Uterus (tissue), 4 donors: ENCODE measurements at places on chromosomes 3 and 15. TPM values are rescaled to one million over a fixed set of nuclear protein-coding genes. Genes with fewer than 3 reads are reported as not detected.

- no peaks in the 10 kb centered on the region for H3K36me3 ChIP-seq
- DNase-seq, result no peak
- H3K4me3 ChIP-seq, result no peak overlapping the region
- H3K4me1 ChIP-seq, result no peaks in the 10 kb centered on the region
- H3K27me3 ChIP-seq, result no peaks in the 10 kb centered on the region
These were observed 64.5 kb downstream of the DAPK2 start for GRCh38 chr15:63981596-63982320.

GRCh38 chr3:101433652-101434051 lies 79.4 kb downstream of the SENP7 start:
- no peaks in the 10 kb centered on the region for H3K4me1 ChIP-seq
- no peak overlapping the region for H3K27ac ChIP-seq
- no peak overlapping the region for H3K4me3 ChIP-seq
- no peaks in the 10 kb centered on the region for H3K27me3 ChIP-seq
- no peak for DNase-seq

- no peak overlapping the region for H3K4me3 ChIP-seq
- H3K27ac ChIP-seq, result peak overlapping the region; percentile 94
- DNase-seq, result peak; percentile 39
- no peaks in the 10 kb centered on the region for H3K27me3 ChIP-seq
- H3K36me3 ChIP-seq, result no peaks in the 10 kb centered on the region
These were observed 175.7 kb downstream of the TNIK start for GRCh38 chr3:171284308-171285075.

The FBXL22 gene
- total RNA-seq, result 44.1 TPM

DNA sequence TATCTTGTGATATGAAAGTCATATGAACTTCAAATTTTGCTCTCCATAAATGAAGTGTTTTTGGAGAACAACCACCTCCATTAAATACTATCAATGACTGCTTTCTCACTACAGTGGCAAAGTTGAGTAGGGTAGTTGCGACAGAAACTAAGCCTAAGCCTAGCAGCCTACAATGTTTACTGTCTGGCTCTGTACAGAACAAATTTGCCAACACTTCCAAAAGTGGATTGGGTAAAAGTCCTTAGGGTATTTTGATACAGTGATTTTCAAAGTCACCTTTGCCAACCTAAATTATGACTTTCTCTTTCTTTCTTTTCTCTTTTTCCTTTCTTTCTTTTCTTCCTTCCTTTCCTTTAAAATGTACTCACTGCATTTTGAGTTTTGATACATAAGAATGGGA lies 142.6 kb downstream of the PLCL2 start:
- no peak for DNase-seq
- H3K4me3 ChIP-seq, result no peak overlapping the region
- H3K27me3 ChIP-seq, result no peaks in the 10 kb centered on the region
- H3K36me3 ChIP-seq, result no peaks in the 10 kb centered on the region

DNA sequence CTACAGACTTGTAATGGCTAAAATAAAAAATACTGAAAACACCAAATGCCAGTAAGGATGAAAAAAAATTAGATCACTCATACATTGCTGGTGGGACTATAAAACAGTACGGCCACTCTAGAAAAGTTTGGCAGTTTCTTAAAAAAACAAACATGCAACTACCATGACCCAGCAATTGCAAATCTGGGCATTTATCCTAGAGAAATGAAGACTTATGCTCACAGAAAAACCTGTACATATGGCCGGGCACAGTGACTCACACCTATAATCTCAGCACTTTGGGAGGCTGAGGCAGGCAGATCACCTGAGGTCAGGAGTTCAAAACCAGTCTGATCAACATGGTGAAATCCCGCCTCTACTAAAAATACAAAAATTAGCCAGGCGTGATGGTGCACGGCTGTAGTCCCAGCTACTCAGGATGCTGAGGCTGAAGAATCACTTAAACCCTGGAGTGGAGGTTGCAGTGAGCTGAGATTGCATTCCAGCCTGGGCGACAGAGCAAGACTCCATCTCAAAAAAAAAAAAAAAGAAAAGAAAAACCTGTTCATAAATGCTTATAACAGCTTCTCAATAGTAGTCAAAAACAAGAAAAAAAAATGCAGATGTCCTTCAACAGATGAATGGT lies 5.6 kb downstream of the TP53BP1 start:
- H3K27ac ChIP-seq, result no peak overlapping the region
- H3K4me1 ChIP-seq, result no peaks in the 10 kb centered on the region
- H3K36me3 ChIP-seq, result no peaks in the 10 kb centered on the region
- no peak overlapping the region for H3K4me3 ChIP-seq
- DNase-seq, result no peak
- H3K27me3 ChIP-seq, result no peaks in the 10 kb centered on the region

DNA sequence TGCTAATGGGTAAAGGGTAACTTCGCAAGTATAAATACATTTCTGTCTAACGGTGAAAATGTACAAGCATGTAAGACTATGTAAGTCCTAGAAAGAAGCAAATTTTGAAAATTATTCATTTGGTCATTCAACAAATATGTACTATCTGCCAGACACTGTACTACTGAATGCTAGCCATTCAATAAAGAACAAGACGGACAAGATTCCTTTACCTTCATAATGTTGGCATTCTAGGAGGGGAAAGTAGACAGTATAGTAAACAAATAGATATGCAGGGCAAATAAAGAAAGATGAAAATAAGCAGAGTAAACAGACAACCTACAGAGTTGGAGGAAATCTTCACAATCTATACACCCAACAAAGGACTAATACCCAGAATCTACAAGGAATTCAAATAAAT lies 32.7 kb downstream of the C3orf70 start:
- H3K27me3 ChIP-seq, result no peaks in the 10 kb centered on the region
- no peak overlapping the region for H3K4me3 ChIP-seq
- H3K27ac ChIP-seq, result no peak overlapping the region
- H3K4me1 ChIP-seq, result no peaks in the 10 kb centered on the region

The TMEM202 gene
- not detected for total RNA-seq

DNA sequence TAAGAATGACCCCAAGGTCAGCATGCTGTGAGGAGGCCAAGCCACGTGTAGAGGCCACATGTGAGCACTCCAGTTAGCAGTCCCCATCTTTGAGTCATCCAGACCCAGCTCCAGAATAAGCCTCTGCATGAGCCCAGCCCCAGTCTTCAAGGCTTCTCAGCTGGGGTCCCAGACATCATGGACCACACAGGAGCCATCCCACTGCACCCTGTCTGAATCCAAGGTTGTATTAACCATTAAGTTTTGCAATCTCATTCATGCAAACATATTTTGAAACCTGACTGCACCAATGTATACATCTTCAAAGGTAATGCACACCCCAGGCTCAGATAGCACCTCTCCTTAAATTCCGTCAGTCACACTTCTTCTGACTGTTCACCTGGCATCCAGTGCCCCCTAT lies 249.1 kb upstream of the CHRNA7 start:
- H3K4me1 ChIP-seq, result no peaks in the 10 kb centered on the region
- no peaks in the 10 kb centered on the region for H3K27me3 ChIP-seq
- DNase-seq, result no peak
- H3K27ac ChIP-seq, result no peak overlapping the region
- no peak overlapping the region for H3K4me3 ChIP-seq

The ATP13A4 gene
- total RNA-seq, result 5.9 TPM

- no peaks in the 10 kb centered on the region for H3K4me1 ChIP-seq
- H3K4me3 ChIP-seq, result no peak overlapping the region
- no peak for DNase-seq
- no peaks in the 10 kb centered on the region for H3K27me3 ChIP-seq
- H3K27ac ChIP-seq, result no peak overlapping the region
- H3K36me3 ChIP-seq, result no peaks in the 10 kb centered on the region
These were observed 108.3 kb downstream of the OCA2 start for GRCh38 chr15:27990521-27991515.

GRCh38 chr3:36397841-36398240 lies 17.5 kb downstream of the STAC start:
- no peaks in the 10 kb centered on the region for H3K27me3 ChIP-seq
- H3K36me3 ChIP-seq, result no peaks in the 10 kb centered on the region
- no peak for DNase-seq

DNA sequence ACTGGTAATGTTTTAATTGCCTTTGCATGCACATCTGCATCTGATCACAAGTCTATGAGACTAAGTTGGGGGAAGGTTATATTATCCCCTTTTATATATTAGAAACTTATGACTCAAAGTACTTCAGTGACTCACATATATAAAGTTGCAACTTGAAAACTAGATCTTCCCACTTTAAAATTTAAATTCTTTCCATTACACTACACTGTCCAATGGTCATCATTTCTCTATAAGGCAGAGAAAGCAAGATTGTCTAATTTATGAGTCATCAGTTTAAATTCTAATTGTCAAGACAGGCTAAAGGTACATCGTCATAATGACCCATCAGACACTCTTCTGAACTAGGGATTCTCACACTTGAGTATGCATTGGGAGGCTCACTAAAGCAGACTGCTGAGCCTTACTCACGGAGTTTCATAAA lies 37.9 kb downstream of the CPA3 start:
- no peaks in the 10 kb centered on the region for H3K27me3 ChIP-seq
- H3K4me1 ChIP-seq, result no peaks in the 10 kb centered on the region

DNA sequence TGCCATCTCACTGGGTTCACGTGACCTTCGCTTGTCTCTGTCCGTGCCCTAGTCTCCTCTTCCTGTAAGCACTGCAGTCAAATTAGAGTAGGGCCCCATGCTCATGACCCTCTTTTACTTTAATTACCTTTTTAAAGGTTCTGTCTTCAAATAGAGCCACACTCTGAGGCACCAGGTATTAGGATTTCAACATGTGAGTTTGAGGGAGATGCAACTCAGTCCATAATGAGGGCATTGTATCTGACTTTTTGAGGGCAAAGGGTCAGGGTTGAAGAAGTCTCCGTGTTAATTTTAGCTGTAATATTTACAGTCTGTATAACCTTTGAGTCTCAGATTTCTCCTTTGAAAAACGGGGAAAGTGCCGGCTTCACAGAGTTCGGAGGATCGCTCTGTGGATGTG lies 82.9 kb downstream of the CHRNA7 start:
- no peaks in the 10 kb centered on the region for H3K36me3 ChIP-seq
- no peak overlapping the region for H3K27ac ChIP-seq
- no peak for DNase-seq
- no peaks in the 10 kb centered on the region for H3K27me3 ChIP-seq

The IGDCC3 gene
- 0.82 TPM for total RNA-seq

The TRIM59 gene
- total RNA-seq, result 5.1 TPM

DNA sequence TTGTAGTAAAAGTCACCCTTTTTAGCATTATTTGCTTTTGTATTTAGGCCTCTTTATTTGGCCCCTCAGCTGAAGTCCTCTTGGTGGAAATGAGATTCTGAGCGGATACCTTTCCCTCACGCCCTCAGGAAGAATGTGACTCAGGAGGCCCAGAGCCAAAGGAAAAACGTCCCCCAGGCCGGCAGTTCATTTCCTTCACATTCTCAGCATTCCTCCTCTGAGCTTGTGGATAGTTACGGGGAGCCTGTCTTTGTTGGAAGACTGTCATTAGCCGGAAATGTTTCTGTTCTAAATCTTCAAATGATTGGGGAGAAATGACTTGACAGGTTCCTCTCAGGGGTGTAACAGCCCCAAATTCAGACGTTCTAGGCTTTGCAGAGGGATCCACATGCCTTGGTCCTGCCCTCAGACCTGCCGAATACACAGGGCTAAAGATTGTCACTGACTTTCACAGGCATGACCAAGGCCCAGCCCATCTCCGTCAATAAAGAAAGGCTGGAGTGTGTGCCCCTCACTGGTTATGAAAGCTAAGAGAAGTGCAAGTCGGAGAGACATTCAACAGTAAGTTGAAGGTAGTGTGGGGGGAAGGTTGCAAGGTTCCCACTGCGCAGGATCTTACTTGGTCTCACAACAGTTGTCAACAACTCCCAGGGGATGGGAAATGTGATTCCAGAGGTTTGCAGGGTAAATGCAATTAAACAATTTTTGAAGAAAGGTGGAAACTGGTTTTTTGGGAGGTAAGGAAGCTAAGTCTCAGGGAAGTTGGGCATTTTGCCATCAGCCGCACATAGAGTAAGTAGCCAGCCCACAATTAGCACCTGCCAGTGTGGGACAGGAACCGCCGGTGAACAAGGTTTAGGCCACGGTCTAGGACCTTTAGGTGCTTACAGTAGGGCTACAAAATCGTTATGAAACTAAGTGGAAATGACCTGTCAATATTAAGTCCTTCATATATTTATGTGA lies 39.7 kb upstream of the MYZAP start:
- H3K4me1 ChIP-seq, result no peaks in the 10 kb centered on the region
- H3K27me3 ChIP-seq, result no peaks in the 10 kb centered on the region
- no peak overlapping the region for H3K4me3 ChIP-seq
- no peak for DNase-seq
- H3K36me3 ChIP-seq, result no peaks in the 10 kb centered on the region

DNA sequence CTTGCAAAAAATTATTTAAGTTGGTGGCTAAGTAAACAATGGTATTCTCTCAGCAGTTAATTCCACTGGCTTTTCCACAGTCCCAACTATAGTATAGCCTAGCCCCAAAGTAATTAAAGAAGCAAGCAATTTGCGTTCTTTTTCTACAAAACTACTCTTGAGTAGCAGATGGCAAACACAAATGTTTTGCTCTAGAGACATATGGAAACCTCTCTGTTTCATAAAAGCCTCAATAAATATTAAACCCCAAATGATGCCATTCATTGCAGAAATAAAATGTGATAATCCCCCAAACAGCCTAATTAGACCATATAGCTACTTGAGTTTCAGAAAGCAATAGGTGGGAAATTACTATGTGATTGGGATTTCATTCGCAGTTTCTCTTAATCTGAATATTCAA lies 8.7 kb upstream of the RAB8B start:
- no peak overlapping the region for H3K27ac ChIP-seq
- no peaks in the 10 kb centered on the region for H3K4me1 ChIP-seq
- no peaks in the 10 kb centered on the region for H3K27me3 ChIP-seq
- DNase-seq, result no peak

DNA sequence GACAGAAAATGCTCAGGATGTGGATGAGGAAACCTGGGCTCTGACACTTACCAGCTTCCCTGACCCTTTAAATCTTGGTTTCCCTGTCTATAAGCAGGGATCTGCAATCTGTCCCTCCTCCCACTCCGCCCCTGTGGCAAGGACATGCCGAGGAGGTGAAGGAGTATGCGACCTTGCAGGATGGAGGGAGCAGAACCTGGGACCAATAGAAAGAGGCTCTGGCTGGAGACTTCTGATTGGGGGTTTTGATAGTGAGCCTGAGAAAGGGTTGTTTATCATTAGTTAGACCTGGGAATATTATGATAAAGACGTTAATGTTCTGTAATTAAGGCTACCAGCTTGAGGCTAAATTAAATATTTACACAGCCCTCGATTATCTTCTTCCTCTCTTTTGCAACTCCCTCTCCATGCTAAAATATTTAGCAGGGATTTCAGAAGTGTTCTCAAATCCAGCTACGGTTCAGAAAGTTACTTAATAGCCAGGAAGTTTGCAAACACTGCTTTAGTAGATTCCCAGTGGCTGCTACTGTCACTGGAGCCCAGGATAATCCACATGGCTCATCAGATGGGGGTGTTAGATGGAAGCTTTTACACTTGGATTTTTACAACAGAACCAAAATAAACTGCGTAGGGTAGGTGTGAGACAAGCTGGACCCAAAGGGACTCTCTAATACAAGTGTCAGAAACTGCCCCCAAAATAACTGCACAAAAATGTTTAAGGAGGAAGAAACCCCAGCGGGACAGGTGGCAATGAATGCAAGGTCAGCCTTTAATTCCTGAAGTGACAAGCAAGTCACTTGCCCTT lies 9.2 kb upstream of the PAQR5 start:
- no peak for DNase-seq
- no peaks in the 10 kb centered on the region for H3K4me1 ChIP-seq
- no peaks in the 10 kb centered on the region for H3K27me3 ChIP-seq
- no peak overlapping the region for H3K27ac ChIP-seq
